CD4-positive, alpha-beta T cell treated with Interleukin-17A for 4 hours (primary cell): ENCODE measurements at places on chromosomes 13 and 19.

DNA sequence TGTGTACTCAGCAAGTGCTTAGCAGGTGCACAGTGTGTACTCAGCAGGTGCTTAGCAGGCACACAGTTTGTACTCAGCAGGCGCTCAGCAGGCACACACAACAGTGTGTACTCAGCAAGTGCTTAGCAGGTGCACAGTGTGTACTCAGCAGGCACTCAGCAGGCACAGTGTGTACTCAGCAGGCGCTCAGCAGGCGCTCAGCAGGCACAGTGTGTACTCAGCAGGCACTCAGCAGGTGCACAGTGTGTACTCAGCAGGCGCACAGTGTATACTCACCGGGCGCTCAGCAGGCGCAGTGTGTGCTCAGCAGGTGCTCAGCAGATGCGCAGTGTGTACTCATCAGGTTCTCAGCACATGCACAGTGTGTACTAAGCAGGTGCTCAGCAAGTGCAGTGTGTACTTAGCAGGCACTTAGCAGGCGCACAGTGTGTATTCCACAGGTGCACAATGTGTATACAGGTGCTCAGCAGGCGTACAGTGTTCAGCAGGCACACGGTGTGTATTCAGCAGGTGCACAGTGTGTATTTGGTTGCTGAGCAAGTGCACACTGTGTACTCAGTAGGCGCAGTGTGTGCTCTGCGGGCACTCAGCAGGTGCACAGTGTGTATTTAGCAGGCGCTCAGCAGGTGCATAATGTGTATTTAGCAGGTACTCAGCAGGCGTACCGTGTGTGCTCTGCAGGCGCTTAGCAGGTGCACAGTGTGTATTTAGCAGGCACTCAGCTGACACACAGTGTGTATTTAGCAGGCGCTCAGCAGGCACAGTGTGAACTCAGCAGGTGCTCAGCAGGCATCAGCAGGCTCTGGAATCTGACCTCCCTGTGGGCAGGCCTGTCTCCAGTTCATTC lies 15.1 kb downstream of the CRTC1 start:
- no peak for DNase-seq

DNA sequence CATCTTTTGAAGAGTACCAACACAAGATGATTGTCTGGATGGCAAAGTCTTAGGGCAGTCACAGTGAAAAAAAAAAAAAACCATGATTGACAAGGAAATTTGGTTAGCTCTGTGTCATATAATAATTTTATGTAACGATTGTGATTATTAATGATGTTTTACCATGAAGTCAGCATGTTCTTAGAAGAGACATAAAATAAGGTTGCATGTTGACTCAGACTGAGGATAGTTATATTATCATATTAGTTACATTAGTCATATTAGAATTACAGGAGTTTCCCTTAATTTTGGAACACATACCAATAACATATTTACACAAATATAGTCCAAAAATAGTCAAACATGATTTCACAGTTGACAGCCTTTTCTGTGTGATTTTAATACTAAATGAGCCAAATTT lies 5.7 kb downstream of the ZNF431 start:
- DNase-seq = no peak

GRCh38 chr13:48424212-48424611 lies 11.3 kb upstream of the LPAR6 start:
- no peak for DNase-seq

- DNase-seq = no peak
Measured at GRCh38 chr19:49850221-49850486, 805 bp upstream of the PTOV1 start.

DNA sequence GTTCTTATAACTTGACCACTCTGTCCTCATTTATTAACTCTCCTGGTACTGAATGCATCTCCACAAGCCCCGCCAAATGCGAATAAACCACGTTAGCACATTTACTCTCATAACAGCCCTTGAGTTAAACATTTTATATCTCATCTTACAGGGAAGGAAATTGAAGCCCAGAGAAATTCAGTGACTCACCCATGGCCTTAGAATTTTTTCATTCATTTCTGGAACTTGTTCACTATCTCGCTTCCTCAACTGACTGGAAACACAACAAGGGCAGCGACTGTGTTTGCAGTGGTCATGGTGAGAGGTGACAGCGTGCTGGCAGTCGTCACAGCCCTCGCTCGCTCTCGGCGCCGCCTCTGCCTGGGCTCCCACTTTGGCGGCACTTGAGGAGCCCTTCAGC lies 39.5 kb downstream of the SERP2 start:
- DNase-seq = no peak

- no peak for DNase-seq
Measured at GRCh38 chr19:4878491-4878968, 11.1 kb upstream of the PLIN3 start.

- no peak for DNase-seq
Measured at GRCh38 chr13:91405240-91405639, 6.8 kb downstream of the GPC5 start.

- DNase-seq = no peak
Measured at GRCh38 chr13:37747071-37747612, 122.4 kb downstream of the TRPC4 start.

DNA sequence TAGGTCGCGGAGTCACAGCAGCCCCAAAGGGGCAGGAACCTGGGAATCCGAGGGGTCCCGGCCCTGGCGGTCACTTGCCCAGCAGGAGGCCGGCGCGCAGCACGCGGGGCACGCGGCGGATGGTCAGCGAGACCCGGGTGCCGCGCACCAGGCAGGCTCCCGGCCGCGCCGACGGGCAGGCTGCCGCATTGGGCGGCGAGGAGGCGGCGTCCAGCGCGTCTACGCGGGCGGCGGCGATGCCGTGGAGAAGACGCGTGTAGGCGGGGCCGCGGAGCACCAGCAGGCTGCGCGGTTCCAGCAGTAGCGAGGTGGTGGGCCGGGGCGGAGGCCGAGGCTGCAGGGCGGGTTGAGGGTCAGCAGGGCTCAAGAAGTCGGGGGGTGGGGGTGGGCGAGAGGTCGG lies 607 bp upstream of the SYNE4 start:
- peak; percentile 66 for DNase-seq

DNA sequence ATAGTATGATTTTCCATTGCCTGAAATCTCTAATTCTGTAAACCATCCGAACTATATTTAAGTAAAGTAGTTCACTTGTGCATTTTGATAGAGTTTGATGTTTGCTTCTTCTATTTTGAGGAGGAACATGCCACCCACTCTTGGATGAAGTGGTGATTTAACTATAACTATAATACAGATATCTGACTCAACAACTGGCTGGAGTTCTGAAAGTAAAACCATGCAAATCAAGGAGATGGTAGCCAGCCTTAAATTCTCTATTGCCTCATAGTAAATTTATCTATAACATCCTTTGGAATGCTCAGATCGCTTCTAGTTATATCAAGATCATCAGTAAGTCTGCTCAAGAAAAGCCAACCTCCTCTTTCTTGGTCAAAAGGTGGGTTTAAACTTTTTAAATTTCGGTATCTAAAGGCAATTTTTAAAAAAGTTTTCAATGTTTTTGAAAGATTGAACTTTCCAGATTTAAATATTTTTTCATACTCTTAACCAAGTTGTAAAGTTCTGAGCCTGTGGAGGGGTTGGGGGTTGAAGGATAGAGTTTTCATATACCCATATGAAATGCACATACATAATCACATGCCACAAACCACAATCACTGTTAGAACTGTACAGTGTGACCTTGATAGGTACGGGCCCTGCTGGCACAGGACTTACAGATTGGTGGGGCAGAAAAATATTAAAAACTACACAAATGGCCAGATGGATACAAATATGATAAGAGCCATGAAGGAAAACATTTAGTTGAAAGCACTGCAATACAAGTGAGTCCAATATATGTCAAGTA lies 90.5 kb upstream of the RFC3 start:
- no peak for DNase-seq
